ENCODE measurements at places on chromosomes 5 and 9.

GRCh38 chr5:180034564-180034963 lies 37.0 kb downstream of the RNF130 start:
- no peak for DNase-seq

DNA sequence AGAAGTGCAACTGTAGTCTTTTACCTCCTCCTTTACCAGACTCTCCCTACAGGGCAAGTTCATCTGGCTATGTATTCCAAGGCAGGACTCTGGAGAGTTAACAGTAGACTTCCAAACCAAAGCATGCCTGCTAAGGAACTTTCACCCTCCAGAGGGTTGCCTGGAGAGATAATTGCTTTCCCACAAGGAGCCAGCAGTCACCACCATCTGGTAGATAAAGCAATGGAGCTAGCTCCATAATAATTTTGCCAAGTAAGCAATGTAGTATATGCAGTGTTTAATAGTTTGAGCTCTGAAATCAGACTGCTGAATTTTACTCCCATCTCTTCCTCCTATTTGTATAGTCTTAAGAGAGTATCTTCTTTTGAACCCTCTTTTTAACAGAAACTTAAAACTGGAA lies 566.8 kb upstream of the PTGER4 start:
- DNase-seq = no peak

GRCh38 chr5:56154732-56155484 lies 78.2 kb downstream of the ANKRD55 start:
- DNase-seq = no peak

DNA sequence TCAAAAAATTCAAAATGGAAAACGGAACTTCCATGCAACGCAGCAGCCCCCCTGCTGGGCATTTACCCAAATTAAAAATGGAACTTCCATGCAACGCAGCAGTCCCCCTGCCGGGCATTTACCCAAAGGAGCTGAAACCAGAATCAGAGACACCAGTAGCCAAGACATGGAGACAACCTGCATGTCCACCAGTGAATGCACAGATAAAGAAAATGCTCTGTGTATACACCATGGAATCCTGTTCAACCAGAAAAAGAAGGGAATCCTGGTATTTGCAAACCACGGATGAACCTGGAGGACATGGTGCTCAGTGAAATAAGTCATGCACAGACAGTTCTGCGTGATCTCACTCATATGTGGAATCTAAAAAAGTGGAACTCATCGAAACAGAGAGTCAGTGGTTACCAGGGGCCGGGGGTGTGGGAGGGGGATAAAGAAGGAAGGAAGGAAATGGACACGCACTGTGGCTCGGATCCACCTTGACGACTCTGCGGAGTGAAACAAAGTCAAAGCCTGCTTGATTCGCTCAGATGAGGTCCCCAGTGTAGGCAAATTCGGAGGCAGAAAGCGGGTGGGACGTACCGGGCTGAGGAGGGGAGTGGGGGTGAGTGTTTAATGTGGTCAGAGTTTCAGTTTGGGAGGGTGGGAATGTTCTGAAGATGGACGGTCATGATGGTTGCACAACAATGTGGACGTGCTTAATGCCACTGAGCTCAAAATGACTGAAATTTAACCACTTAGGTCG lies 40.2 kb upstream of the EXOC3 start:
- DNase-seq = no peak

GRCh38 chr5:141835928-141836670 lies 42.1 kb downstream of the PCDH1 start:
- no peak for DNase-seq

- DNase-seq = no peak
Measured at GRCh38 chr9:16475996-16476395, 394.5 kb downstream of the BNC2 start.

DNA sequence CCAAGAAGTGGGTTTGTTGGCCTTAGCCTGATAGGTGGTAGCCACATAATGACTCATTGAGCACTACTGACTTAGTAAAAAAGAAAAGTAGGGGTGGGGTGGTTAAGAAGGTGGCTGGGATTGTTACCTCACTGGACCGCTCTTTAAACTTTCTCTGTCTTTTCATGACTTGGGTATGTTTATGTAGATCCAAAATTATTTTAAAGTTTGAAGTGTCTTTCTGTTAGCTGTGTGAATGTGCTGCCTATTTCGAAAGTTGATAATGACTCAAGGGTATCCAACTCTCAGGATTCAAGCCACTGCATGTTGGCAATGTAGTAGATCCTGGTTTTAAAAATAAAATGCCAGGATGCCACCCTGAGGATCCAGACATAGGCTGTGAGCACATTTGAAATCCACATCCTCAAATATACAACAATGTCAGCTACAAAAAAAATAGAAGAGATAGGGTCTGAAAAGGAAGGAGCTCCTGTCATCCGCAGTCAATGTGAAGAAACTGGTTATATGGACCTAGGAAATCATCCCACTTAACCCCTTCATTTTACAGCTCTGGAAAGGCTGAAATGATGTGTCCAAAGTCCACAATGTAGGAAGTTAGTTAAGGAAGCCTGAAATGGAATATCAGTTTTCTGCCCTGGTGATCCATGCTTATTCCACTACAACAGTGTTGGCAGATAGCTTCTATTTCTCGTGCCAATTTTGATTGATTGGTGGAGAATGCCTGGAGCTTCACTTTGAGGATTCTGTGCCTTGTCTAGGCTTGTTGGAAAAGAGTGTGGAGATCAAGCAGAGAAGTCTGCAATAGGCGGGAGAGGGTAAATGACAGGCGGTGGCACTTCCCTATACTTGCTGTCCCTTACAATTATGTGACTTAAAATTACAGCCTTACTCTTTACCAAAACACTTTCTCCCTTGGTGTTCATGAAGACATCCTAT lies 23.4 kb downstream of the ZNF462 start:
- DNase-seq = no peak

DNA sequence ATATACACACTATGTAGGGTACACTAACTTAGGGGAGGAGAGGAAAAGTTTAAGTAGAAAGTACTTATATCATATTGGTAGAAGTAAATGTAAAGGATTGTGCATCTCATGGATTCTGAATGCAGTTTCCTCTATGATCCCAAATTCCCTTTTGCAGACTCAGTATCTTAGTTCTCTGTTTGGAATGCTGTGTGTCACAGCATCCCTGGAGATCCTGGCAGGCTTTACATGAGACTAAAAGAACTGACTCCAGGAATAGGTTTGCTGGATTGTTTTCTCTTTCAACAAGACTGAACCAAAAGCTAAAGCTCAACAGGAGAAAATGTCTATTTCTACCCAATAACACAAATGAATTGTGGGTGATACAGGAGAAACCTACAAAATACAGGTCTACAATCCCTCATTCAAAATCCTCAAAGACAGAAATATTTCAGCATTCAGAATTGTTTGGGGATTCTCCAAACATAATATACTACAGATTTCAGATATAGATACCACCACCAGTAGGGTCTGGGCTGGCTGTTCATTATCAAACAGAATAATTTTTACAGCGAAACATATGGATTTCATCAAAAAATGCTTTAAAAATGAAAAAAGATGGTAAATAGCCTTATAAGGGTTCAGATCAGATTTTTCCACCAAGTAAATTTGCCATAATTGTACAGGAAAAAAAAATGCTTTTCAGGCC lies 324.7 kb upstream of the GRAMD2B start:
- DNase-seq = no peak

GRCh38 chr9:109439378-109440116 lies 58.6 kb downstream of the PTPN3 start:
- DNase-seq = no peak

GRCh38 chr5:26432386-26432785 lies 606.0 kb downstream of the CDH9 start:
- no peak for DNase-seq

GRCh38 chr5:3126639-3127038 lies 375.2 kb upstream of the IRX2 start:
- DNase-seq = no peak

- DNase-seq = no peak
Measured at GRCh38 chr9:105114318-105114717, 130.1 kb upstream of the SLC44A1 start.

DNA sequence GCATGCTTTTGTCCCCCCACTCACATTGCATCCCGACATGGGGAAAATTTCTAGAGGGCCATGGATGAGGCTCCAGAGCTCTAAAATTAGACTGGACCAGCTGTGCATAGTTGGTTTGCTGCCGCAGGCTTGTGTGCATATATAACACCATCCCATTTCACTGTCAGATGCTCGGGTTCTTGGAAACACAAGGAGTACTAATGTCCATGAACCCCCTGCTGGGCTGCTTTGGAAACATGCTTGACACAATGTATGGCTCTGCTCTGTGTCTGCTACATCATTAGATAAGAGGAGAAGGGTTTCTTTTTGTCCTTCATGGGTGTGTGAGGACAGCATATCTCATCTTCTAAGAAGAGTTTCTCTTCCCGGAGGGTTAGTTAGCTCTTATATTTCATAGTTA lies 292.1 kb upstream of the RORB start:
- DNase-seq = no peak

GRCh38 chr9:92808726-92809451 lies 44.3 kb upstream of the BICD2 start:
- peak; percentile 43 for DNase-seq

- DNase-seq = no peak
Measured at GRCh38 chr5:77993855-77994318, 217.7 kb upstream of the TBCA start.

DNA sequence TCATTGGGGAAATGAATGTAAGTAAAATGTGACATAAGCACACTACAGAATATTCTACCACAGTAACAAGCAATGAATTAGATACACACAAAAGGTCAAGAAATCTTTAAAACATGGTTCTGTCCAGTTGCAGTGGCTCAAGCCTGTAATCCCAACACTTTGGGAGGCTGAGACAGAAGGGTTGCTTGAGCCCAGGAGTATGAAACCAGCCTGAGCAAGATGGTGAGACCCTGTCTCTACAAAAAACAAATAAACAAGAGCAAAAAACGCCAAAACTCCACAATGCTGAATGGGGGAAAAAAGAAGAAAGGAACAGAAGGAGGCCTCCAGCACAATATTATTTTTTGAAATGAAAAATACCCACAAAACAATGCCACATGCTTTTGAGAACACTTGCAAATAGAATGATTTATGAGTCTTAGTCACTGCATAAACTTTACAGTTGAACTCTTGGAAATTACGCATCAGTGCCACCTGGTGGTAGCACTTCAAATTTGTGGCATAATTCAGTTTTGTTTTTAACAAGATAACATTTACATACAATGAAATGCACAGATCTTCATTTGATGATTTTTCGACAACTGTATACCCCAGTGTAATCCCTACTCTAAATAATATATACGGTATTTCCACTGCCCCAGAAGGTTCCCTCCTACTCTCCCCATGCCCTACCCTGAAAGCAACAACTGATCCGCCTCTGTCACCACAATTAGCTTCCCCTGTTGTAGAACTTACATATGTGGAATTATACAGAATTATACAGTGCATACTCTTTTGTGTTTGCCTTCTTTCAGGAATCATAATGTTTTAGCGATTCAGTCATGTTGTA lies 14.4 kb upstream of the SPINK4 start:
- DNase-seq = peak; percentile 61

DNA sequence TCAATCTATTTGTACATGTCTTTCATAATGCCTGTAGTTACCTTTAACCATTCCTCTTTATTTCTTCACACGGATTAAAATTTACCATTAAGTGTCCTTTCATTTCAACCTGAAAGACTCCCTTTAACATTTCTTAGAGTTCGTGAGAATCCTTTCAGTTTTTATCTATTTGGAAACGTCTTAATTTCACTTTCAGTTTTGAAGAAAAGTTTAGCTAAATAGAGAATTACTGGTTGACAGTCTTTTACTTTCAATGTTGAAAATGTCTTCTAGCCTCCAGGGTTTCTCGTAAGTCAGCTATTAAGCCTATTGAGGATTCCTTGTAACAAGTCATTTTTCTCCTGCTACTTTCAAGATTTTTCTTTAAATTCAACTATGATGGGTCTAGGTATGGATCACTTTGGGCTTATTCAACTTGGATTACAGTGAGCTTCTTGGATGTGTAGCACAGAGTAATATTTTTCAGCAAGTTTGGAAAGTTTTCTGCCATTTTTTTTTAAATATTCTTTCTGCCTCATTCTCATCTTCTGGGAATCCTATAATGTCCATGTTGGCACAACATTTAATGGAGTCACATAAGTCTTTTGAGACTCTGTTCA lies 48.5 kb downstream of the RFX3 start:
- no peak for DNase-seq

GRCh38 chr9:132099741-132100407 lies 20.2 kb upstream of the MED27 start:
- no peak for DNase-seq

DNA sequence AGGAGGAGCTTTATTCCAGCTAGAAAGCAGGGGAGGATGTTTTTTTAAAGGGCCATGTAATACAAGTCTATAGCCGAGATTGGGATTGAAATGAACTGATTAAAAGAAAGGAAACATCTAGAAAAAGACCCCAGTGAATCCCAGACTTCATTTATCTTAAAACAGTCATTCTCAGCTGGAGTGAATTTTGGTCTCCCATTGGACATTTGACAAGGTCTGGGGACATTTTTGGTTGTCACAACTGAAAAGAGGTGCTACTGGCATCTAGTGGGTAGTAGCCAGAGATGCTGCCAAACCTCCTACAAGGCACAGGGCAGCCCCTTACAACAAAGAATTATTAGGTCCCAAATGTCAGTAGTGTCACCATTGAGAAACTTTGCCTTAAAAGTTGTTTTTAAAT lies 16.3 kb upstream of the SPINK4 start:
- no peak for DNase-seq

DNA sequence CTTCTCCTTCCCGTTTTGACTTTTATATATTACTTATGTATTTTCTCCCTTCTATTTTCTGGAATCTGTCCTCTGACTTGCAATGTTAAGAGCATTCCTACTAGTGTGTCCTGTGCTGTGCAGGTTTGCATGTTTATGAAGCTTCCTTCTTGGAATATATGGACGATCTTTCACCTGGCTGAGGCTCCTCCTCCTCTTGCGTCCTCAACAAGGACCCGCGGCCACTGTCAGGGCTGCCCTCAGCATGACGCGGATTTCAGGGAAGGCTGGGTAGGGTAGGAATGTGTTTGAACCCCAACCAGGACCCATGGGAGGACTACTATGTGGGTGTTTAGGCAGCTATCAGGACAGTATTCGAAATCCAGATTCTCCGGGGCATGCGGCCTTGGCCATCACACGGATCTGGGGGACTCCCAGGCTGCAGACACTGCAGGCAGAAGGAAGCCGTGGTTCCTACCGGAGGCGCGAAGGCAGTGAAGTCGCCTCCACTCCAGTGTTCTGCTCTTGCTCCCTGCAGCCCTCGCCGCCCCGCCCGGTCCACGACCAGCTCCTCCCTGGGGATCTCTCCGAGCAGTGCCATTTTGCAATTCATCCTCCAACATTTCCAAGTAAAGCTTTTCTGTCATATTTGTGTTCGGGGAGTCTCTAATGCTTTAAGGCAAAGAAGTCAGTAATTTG lies 37.0 kb upstream of the OSMR start:
- DNase-seq = no peak
